ENCODE measurements at places on chromosomes 13 and 19.

DNA sequence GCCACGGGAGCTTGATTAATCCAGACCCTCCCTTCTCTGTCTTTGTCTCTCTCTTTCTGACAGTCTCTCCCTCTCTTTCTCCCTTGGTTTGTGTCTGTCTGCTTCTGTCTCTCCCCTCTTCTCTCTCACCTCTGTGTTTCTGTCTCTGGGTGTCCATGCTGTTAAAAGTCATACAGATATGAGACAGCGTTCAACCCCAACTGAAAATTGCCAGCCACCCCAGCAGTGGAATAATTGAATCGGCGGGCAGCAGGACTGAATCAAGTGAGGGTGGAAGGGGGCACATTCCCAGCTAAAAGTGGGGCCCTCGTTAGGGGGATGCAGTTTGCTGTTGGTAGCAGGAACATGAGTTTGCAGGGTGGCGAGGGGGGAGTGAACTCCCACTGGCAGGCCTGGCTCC is 43.7 kb downstream of the TINCR start:
- no peak for DNase-seq

DNA sequence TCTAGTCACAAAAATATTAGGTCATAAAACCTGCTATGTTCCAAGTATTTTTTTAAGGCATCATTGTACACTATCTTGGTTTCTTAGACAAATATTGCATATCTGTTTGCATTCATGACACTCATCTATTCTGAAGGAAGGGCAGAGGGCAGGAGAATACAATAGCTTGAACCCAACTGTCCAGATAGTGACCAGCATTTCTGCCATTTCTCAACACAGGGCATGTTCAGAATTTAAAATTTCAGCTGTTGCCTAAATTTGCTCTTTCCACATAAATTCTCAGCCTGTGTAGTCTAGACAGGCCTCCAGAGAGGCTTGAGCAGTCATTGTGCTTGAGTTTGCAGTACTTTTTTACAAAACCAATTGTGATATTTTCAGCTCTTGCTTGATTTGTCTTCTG is 119.5 kb downstream of the ZAR1L start:
- DNase-seq = no peak

GRCh38 chr13:56412856-56413255 is 727.9 kb upstream of the PRR20A start:
- DNase-seq = no peak

GRCh38 chr19:5403968-5404640 is 51.1 kb upstream of the ZNRF4 start:
- DNase-seq = peak; percentile 93

- no peak for DNase-seq
Measured at GRCh38 chr13:101611491-101612475, 159.3 kb downstream of the ITGBL1 start.

GRCh38 chr13:30253830-30254229 is 53.5 kb downstream of the KATNAL1 start:
- DNase-seq = no peak

DNA sequence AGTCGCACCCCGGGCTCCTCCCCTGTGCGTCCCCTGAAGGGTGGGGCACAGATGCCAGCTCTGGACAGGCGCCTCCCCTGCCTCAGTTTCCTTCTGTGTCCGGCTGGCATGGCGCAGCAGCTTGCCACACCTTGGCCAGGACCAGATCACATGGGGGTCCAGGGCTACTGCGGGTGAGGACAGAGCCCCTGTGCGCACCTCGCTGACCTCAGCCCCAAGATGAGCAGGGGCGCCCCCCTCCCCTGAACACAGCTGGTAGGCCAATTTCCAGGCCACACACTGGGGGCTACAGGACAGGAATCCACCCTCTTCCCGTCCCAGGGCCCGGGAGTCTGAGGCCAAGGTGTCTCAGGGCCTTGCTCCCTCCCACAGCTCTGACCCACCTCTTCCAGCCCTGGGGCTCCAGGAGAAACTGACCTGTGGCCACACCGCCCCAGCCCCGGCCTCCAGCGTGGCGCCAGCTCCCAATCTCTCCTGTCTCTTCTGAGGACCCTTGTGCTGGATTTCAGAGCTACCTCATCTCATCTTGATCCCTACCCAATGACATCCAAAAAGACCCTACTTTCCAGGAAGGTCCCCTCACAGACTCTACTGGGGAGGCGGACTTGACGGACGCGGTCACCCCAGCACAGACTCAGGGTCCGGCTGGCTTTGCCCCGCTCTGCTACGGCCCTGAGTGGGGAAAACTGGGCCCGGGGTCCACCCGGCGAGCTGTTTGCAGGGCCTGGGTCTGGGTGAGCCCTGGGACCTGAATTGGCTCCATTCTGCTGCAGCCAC is 28.2 kb downstream of the SBNO2 start:
- DNase-seq = no peak

- no peak for DNase-seq
Measured at GRCh38 chr13:80563439-80563838, 222.5 kb upstream of the SPRY2 start.

DNA sequence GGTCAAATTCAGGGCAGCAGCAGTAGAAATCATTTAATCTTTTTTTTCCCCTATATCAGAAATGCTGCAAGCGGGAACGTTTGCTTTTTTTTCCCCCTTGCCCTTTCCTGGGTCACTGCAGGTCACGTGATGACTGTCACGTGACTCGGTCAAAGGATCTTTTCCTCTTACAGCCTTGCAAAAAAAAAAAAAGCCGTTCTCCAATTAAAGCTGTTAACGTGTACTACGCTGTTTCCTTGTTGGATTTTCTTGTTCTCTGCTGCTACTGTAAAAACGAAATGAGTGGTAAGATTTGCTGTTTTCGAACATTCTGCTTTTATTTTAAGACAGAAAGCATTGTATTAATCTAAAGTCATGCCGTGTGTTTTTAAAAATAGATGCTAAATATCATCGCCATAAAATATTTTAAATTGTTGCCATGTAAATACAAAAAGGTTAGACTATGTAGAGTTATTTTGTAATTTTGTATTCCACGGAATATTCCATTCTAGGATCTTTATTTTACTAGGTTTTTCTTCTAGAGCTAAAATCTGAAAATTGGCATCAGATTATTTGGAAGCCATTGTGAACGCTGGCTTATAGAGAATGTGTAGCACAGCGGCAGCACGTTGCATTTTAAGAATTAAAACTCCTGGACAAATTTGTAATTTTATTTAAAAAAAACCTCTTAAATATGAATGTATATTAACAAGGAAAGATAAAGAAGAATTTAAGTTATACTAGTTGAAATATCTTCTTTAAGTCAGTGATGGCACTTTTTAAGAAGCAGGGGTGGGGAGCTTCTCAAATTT is 109.8 kb upstream of the MLNR start:
- peak; percentile 68 for DNase-seq

DNA sequence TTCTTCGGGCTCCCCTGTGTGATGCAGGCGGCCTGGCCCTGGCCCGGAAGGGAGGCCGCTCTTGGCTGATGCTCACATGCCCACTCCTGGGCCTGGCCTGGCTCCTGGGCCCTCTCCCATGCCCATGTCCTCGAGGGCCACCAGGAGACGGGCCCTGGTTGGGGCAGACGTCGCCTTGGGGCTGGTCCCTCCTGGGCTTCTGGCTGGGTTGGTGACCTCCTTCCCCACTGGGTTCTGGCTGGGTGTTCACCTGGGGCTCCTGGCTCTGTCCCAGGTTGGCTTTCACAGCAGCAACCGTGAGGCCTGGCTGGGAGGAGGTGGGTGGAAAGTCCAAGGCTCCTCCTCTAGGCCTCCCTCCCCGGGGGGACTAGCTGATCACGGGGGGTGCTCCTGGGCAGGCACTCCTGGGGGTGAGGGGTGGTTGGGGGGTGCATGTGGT is 15.5 kb upstream of the SLC7A10 start:
- DNase-seq = no peak

- DNase-seq = no peak
Measured at GRCh38 chr13:36029166-36029565, 102.0 kb downstream of the DCLK1 start.

Data from NT2/D1 (cell line).